ENCODE measurements at places on chromosomes 16 and 17.
A peak's percentile ranks its signal among the peaks of the same experiment; 100 is the strongest.

DNA sequence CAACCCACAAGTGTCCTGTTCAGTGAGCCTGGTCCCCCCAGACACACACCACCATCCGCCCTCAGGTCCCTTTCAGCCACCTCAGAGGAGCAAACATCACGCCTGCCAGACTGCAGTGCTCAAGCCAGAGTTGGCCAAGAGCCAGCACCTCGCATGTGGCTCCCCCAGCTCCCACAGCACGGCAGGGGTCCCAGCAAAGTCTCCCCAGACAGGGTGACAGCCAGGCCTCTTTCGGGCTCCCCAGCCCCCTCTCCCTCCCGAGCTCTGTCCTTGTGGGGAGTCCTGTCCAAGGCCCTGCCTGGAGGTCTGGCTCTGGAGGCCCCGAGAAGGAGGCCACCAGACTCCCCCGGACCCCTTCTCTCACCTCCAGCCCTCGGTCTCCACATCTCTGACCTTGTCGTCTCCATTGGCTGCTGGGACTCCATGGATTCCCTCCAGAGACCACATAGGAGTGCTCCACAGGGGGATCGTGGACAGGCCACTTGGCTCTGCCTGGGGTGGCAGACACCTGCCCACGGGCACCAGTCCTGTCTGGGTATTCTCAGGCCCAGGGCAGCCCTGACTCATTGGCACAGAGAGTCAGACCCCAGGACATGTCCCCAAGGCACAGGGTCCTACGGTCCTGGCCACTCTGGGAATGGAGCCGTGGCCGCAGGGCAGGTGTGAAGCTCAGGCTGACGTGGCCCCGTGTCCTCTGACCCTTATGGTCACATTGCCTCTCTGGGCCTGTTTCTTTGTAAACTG lies 1.8 kb upstream of the MYADML2 start:
- DNase-seq = no peak

DNA sequence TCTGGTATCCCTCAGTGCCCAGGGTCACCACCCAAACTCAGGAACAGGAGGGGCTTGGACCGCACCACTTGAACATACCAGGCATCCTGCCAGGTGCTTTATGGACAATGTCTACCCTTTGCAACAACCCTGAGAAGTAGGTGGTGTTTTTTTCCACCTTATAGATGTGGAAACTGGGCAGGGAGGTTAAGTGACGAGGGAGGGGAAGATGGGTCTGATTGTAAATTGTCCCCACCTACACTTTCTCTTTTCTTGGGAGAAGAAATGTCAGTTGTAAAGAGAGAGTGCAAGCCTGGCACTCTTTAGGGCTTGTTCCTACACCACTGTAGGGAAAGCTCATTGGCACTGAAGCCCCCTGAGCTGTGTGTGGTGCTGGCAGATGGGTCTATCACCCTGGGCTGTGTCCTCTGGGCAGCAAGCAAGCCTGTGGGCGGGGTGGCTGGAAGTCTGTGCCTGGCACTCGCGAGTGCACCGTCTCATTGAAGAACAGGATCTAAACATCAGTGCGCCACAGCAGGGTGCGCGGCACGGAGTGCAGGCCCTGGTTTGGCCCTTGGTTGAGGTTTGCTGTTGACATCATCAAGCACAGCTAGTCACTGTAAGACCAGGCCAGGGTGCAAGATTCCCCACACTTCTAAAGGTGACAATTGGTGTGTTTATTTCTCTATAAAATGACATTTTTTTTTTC lies 15.1 kb downstream of the NOD2 start:
- DNase-seq = no peak

GRCh38 chr17:46984341-46984740 lies 5.3 kb upstream of the RPRML start:
- no peak for DNase-seq

- no peak for DNase-seq
These were observed 55.2 kb downstream of the GAN start for GRCh38 chr16:81369888-81370504.

DNA sequence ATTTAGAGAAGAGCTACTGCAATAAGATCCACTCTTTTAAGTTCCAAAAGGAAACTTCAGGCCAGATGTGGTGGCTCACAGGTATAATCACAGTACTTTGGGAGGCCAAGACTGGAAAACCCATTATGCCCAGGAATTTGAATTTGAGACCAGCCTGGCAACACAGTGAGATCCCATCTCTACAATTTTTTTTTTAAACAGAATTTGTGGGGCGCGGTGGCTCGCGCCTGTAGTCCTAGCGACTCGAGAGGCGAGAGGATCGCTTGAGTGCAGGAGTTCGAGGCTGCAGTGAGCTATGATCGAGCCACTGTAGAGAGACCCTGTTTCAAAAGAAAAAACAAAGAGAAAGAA lies 793 bp downstream of the COG7 start:
- DNase-seq = no peak

GRCh38 chr16:55207693-55208428 lies 116.1 kb upstream of the IRX6 start:
- DNase-seq = no peak

- peak; percentile 41 for DNase-seq
These were observed 1.7 kb downstream of the KANSL1 start for GRCh38 chr17:46191322-46192188.

- no peak for DNase-seq
These were observed 4.7 kb downstream of the DNAH17 start for GRCh38 chr17:78572239-78573205.

DNA sequence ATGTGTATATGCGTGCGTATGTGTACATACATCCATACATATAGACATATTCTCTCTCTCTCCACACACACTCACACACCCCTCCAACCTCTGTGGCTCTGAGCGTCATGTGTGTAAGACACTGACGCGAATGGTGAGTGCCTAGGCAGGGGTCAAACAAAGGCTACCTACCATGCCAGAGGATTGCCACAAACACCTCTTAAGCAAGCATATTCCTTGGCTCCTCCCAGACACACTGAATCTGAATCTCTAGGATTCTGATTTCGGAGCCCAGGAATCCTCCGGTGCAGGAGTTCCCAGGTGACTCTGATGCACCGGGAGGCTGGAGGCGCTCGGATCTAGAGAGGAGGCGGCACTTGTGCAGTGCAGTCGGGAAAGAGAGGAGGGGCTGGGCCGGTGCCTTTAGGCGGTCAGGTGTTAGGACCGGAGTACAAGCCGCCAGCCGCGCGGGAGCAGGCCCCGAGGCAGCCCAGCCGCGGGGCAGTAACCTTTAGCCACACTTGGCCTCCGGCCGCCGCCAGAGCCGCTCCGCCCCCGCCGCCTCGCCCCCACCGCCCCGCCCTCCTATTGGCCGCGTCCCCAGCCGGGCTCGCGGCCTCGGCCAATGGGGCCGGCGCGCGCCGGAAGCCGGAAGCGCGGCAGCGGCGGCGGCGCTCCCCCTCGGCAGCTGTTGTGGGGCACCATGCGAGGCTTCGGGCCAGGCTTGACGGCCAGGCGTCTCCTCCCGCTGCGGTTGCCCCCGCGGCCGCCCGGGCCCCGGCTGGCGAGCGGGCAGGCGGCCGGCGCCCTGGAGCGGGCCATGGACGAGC lies at the start of gene MLYCD:
Gene MLYCD (plus strand): TSS at position 653 of the 809 bp plus-strand sequence. CDS start 30 bp downstream, at position 683.
- peak; percentile 88 for DNase-seq

GRCh38 chr17:66994930-66995535 lies 30.5 kb downstream of the CACNG4 start:
- no peak for DNase-seq

GRCh38 chr17:43673516-43674323 lies 12.0 kb upstream of the MEOX1 start:
- DNase-seq = peak; percentile 68

GRCh38 chr17:8443756-8444155 lies 8.1 kb downstream of the NDEL1 start:
- no peak for DNase-seq

GRCh38 chr16:76524356-76524755 lies 247.2 kb downstream of the CNTNAP4 start:
- DNase-seq = no peak

- DNase-seq = no peak
These were observed 618.7 kb downstream of the KCNJ18 start for GRCh38 chr17:22310717-22311686.

DNA sequence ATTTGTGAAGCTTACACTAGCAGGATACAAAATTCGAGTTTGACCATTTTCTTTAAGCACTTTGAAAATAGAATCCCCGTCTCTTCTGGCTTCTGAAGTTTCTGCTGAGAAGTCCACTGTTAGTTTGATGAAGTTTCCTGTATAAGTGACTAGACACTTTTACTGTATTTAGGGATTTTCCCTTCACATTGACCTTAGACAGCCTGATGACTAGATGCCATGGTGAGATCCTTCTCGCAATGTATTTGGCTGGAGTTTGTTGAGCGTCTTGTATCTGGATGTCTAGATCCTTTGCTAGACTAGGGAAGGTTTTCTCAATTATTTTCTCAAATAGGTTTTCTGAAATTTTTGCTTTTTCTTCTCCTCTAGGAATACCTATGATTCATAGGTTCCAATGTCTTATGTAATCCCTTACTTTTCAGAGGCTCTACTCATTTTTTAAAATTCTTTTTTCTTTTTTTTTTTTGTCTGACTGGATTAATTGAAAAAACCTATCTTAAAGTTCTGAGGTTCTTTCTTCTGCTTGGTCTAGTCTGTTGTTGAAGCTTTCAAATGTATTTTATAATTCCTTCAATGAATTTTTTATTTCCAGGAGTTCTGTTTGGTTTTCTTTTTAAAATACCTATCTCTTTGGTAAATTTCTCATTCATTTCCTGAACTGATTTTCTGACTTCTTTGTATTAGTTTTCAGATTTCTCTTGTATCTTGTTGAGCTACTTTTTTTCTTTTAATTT lies 63.7 kb upstream of the ABCC11 start:
- DNase-seq = no peak

DNA sequence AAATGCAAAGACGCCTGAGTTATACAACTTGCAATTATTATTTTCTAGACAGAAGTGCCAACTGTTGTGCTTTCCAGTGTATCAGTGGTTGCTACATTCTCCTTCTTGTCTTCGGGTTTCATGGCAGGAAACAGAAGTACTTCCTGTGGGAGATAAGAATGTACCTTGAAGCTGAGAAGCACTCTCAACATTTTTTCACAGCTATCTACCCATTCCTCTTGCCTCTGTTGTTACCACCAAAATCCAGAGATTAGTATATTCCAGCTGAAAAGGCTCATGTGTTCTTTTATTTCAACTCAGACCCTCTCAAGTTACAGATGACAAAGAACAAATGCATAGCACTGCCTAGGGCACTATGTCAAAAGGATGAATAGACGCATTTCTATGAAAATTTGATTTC lies 4.8 kb upstream of the ADAT1 start:
- no peak for DNase-seq

- DNase-seq = no peak
These were observed 43.8 kb upstream of the NF1 start for GRCh38 chr17:31050948-31051347.

- no peak for DNase-seq
These were observed at the start of gene SLC13A2 for GRCh38 chr17:28473542-28473941. TSS of gene SLC13A2 (plus strand) at chr17:28473644. CDS start at chr17:28473713, 69 bp downstream.

DNA sequence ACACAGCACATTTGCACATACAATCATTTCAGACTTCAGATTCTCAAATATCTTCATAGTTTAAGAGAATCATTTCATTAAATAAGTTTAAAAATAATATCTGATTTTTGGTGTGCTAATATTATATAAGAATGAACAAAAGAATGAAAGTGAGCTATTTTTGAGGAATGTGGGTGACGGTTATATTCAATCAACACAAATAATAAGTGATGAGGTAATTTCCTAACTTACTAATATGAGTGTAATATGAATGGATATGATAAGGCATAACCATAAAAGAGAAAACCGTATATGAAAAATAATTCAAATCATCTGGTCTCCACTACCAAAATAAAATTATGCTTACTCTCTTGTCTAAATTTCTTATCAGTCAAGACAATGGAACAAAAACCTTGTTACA lies 68.4 kb upstream of the NACA2 start:
- DNase-seq = no peak

DNA sequence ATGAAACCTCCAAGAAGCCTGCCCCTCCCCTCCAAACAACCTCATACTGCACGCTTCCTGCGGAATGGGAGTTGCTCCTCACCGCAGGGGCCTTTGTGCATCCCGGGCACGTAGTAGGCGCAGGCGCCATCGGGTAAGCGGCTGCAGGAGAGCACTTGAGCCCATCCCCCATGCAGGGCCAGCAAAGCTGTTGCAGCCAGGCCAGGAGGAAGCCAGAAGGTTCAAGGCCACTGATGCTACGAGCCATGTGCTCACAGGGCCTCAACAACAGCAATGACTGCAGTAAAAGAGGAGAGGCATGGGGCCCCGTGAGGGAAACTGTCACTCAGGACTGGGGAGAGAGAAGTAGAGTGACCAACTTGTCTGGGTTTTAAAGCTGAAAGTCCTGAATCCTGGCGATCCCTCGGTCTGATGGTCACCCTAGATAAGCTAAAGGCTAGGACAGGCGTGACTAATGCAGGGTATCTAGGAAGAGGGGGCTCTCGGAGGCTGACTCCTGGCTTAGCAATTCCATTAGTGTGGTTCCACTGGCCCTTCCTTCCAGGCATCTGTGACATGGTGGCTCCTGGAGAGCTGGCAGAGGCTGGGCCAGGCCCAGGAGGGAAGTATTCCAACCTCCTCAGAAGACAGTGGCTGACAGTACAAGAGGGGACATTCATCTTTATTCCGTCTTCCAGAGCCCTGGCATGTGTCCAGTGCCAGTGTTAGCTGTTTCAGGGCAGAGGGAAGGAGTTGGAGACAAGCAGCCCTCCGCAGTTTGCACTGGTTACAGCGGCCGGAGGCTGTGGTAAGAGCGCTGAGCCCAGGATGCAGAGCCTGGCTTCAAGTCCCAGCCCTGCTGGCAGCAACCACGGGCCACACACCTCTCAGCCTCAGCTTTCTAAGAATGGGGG lies 20.8 kb downstream of the GOSR2 start:
- peak; percentile 77 for DNase-seq

- DNase-seq = peak; percentile 13
These were observed 17.9 kb downstream of the C1QTNF1 start for GRCh38 chr17:79041723-79042420.

DNA sequence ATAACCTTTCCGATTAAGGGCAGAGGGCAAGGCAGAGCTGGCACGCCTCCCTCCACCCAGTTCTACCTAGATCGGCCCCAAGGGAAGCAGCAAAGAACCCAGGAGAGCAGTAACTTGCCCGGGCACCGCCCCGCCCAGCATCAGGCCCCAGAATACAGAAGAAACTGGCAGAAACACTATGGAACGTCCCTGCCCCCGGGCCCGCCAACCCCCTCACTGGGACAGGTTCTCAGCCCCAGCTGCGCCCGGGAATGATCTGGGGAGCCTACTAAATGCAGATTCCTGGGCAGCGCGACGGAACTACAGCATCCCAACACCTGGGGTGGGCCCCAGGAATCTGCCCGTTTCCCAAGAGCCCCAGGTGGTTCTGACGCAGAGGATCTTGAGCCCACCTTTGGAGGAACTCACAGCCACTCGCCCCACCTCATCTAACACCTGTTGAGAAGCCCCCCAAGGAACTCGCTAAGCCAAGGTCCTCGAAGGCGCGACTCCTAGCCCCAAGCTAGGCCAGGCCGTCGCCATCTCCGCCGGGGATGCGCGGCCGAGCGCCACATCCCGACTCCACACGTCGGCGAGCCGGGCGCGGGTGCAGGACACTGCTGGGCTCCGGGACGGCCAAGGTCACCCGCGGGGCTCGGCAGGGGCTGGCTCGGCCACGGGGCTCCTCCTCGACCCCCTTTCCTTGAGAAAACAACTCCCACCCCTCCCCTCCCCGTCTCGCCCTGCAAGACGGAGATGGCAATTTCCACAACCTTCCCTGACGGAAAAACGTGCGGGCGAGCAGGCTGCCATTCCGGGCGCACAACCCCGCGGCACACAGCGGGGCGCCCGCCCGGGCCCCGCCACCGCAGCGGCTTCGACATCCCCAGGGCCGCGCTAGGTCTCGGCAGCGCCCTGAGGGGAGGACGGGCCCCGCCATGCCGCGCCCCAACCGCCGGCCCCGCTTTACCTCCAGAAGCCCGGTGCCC lies 913 bp downstream of the CDIP1 start:
- DNase-seq = no peak
